ENCODE measurements at places on chromosomes 5 and 9.
A peak's percentile ranks its signal among the peaks of the same experiment; 100 is the strongest.

DNA sequence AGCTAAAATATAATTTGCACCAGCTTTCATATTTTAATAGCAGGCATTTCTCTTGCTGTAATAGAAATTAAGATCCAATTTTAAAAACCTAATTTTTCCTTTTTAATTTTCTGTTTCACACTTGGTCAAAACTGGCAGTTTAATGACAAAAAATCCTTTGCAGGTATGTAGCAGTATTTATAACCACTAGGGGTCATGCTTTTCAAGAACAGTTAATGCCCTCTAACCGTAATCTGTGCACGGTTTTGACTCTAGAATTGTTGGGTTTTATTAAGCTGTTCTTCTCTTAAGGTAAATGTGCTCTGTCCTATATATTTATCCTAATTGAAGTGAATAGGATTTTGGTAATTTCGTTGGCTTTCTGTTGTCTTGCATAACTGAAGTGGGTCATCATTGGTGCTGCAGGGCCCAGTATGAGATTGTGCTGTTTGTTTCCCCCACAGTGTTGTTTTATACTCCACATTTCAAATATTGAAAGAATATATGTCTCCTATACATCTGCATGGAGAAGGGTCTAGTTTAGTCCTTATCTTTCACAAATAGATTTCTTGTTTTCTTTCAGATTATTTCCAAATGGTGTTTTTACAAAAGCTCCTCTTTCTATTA is 107.4 kb downstream of the SCAMP1 start:
- no peak for DNase-seq

DNA sequence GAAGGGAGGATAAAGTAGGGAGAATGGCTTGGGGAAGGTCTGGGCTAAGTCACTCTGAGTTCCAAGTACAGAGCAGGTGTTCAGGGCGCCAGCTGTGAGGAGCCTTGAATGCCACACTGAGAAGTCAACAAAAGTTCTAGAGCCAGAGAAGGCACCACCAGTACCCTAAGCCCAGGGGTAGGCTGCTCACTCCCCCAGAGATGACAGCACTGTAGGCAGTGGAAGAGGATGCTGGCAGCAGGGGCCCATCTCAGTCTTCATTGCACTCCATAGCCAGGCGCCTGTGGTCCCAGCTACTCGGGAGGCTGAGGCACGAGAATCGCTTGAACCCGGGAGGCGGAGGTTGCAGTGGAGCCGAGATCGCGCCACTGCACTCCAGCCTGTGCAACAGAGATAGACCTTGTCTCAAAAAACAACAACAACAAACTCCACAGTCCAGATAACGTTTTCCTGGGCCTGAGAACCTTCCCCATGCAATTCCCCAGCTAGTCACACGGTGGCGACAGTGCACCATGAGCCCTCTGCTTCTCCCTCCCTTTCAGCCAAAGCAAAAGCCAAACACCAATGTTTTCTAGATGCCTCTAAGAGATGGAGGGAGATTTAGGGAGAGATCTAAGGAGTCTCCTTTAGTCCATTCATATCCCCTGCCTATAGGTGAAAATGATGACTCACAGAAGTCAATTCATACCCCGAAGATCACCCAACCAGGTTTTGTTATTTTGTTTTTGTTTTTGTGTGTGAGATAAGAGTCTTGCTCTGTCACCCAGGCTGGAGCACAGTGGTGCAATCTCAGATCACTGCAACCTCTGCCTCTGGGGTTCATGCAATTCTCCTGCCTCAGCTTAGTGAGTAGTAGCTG is 19.8 kb upstream of the NSD1 start:
- DNase-seq: peak; percentile 53

DNA sequence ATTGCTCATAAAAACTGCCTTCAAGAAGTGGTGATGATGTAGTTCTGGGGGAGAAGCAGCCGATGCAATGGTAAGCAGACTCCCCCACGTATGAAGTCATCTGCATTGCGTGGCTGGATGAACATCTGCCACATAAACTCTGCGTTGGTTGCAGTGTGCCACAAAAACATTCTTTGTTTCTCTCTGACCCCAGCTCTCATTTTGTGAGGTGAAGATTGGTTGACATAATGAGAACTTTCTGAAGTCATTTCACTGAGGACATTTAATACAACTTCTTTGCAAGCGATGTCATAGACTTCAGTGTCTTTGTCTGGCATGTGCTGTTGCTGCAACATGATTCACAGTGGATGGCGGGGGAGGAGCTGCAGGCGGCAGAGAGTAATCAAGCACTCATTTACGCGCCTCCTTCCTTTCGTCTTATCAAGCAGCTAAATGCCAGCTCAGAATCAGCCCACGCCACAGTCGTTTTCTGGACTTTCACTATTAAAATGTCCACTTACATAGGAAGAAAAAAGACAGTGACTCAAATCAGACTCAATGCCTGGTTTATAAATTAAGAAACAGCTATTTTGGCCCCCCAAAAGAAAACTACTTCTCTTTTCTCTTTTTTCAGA is 91.5 kb upstream of the NFIL3 start:
- no peak for DNase-seq

DNA sequence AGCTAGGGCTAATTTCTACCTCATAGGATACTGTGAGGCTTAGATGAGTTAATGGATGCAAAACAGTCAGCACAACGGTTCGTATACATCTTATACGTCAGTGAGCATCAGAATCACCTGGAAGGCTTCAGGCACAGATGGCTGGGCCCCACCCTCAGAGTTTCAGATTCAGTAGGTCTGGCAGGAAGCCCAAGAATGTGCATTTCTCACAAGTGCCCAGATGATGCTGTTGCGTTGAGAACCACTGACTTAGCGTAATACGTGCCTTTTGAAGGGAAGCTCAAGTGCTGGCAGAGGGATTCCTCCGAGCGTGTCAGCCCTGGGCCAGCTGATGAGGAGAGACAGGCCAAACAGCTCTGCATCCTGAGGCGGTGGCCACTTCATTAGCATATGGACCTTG is 117.1 kb upstream of the WWC1 start:
- DNase-seq: peak; percentile 20

DNA sequence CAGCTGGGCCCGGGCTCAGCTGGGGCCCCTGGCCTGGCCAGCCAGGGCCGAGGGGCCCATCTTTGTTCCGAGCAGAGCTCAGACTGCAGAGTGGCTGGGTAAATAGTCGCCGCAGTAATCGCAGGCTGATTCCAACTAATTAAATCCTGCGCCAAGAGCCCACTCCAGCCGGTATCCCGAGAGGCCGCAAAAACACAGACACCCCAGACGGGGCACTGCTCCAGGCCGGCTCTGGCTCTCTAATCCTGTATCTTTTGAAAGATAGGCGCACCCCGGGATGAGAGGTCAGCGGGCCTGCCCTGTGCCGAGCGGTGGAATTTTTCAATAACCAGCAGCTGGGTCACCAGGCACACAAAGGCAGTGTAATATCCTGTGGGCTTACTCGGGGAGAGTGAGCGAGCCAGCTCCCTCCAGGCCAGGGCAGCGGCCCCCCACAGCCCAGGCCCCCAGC is 57.7 kb downstream of the LMX1B start:
- no peak for DNase-seq

GRCh38 chr9:800591-801150 is 40.8 kb upstream of the DMRT1 start:
- no peak for DNase-seq

DNA sequence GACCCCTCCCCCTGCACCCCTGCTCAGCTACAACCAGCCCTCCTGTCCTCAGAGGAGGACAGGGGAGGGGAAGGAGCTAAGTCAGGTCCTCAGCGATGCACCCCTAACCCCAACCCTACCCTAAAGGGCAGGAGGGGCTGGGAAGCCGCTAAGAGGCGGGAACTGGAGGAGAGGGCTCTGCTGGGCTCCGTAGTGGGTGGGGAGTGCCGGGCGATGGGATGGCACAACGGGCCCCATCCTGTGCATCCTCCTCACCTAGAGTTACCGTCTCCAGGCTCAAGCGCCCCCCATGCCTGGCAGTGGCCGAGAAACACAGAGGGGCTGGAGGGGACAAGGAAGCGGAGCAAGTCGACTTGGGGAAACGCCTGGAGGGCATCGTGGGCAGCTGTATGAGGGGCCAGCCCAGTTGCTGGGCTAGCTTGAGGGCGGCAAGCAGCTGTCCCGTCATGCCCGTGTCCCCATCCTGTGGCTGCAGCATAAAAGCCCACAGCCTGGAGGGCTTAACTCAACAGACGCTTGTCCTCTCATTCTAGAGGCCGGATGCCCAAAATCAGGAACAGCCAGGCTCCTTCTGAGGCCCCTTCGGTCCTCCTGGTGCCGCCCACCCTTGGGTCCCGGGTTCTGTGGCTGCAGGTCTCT is 23.0 kb upstream of the UBAC1 start:
- DNase-seq: no peak

- DNase-seq: peak; percentile 2
Observed at GRCh38 chr5:144332265-144332664, 161.6 kb downstream of the KCTD16 start.

DNA sequence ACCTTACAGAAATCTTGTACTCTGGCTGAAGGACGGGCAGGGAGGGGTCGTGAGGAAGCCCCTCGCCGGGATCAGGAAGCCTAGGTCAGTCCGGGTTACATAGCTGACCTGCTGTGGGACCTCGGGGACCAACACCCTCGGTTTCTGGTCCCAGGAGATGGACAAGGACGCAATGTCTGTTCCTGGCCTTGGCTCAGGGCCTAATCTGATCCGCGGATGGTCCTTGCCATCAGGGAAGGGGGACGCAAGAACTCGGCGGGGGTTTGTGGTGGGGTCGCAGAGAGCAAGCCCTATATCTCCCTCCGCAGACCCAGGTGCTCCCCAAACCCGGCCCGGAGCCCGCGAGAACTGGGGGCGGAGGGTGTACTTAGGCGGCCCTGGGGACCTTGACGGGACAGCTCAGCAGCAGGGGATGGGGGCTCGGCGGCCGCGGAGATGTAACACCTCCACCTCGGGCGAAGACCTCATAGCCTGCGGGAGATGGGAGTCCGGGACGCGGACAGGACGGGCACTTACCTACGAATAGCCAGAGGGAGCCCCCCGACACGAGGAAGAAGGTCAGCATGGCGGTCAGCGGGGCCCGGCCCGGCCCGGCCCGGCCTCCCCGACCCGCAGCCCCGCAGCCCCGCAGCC is 353 bp downstream of the ACSL6 start:
- DNase-seq: no peak

DNA sequence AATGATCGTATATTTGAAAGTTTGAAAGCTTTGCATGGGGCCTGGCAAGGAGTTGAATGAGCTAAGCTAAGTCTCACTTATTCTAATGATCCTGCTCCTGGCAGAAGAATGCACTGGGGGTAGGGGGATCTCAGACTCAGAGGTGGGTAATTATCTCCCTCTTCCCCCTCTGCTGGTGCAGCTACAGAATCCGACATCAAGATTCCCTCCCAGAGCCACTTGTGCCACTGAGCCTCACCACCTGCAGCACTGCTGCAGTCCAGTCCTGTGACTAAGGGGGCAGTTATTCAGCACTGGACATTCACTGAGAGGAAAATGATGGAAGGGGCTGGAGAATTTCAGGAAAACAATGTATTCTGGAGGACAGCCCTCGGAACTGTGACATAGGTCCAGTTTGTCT is 205.8 kb downstream of the DEPDC1B start:
- DNase-seq: no peak

DNA sequence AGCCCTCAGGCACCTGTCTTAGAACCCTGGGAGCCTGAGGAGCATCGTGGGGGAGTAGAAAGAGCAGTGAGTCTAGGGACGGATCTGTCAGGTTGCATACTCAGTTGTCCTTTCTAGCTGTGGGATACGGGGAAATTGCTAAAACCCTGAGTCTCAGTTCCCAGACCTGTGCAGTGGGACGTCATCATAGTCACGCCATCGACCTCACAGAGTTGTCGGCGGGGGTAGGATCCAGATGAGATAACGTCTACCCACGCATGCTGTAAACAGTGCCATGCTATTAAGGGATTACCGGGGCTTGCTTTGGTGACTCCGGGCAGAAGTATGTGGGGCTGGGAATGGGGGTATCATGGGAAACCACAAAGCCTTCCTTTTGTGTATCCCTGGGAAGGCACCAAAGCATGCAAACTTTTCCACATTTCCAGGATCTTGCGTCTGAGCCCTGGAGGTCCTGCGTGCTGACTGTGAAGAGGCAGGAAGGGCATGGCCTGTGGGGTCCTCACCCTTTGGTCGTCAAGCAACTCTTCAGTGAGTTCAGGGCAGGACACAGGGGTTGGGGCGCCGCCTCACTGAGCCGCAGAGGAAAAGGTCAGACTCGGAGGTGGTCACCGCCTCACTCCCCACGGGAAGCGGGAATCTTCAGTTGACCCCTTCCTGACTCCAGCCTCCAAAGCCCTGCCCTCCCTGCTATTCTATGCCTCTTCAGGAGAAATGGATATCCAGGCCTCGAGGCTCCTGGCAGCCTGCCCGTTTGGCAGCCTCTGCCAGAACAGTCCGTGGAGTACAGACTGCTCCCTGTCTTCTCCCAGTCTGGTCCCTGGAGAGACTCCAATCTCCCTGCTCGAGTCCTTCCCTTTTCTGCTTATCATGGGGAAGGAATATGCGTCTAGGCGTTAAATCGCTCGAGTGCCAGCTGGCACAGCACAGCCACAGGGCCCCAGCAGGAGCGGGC is 186.8 kb upstream of the KLF9 start:
- DNase-seq: peak; percentile 49

DNA sequence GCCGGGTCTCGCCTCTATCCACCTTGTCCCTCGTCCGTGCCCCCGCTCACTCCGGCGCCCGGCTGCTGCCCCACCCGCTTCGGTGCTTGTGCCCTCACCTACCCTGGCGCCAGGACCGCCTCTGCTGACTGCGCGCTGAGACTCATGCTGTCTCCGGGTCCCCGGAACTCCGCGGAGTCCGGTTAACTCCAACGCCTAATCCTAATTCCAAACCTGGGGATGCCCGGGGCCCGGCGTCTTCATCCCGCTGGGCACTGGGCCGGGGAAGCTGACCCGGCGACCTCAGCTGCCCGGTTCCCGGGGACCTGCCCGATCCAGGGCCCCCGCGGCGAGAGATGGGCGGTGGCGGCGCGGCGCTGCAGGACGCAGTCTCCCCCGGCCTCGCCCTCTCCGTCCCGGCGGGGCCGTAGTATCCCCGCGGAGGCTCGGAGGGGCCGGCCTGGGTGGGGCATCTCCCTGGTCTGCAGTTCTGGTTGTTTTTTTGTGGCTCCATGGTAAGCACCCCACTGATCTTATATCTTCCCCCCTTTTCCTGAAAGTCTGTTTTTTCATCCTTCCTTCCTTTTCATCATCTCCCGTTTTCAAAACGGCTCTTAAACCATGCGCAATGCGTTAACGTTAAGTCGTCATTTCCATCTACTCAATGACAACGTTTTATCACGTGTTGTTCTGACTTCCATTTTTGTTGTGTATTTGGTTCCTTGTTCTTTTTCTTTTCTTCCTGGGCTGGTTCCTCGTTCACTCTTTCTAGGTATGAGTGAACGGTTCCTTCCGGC is 41.1 kb upstream of the PLEKHG4B start:
- no peak for DNase-seq

DNA sequence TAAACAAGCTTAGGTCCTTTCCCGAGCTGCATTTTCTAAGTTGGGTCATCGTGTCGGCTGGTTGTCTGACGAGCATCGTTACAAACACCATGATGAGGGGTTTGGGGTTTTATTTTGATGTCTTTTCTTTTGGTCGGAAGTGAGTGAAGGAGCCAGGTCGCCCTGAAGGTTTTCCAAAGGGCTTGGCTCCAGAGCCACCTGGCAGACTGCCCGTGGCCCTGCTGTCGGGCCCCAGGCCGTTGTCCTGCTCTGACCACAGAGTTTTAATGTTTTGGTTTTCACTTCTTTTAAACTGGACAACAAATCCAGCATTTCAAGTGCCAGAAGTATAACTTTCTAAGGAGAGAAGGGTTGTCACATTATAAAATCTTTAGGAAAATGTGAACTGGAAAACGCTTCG is 42.3 kb downstream of the TENT4A start:
- DNase-seq: no peak
